HTR-8/SVneo (cell line): ENCODE measurements at places on chromosomes 3 and 15.
A peak's percentile ranks its signal among the peaks of the same experiment; 100 is the strongest.

- DNase-seq = no peak
These were observed 855.7 kb upstream of the DPPA4 start for GRCh38 chr3:110193074-110193473.

GRCh38 chr3:151560738-151561137 lies 99.9 kb upstream of the IGSF10 start:
- no peak for DNase-seq

DNA sequence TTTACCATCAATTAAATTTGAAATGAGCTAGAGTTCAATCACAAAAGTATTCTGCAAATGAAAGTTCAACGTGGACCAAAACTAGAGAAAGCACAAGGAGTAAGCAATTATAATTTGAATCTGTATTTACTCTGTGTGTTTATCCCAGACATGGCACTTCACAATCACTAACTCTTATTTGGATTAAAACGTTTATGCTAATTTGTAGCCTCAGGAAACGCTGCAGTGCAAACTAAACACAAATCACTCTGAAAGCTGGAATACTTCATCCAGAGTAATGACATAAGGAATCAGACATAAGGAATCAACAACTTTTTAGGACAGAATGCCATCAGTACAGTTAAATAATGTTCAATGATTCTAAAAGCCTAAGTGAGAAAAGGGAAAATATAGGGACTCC lies 18.5 kb downstream of the CEP152 start:
- DNase-seq = no peak

DNA sequence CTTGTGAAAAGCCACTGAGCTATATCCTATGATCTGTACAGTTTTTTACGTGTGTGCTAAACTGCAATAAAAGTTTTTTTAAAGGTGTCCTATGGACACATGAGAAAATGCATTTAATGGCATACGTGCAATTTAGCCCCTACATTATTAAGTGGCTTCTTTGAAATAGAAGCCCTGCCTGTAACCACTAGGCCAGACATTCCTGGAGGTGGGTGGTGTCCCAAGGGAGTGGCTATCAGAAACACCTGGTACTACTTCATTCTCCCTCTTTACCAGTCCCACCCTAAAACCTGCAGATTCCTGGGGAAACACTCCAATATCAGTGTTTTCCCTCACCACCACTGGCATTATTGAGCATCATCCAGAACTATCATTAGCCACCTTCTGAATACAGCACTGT lies 100.0 kb downstream of the OXNAD1 start:
- no peak for DNase-seq

GRCh38 chr3:134362221-134362620 lies 12.0 kb downstream of the AMOTL2 start:
- DNase-seq = no peak

- DNase-seq = no peak
These were observed 12.0 kb upstream of the GLCE start for GRCh38 chr15:69148465-69148864.

GRCh38 chr15:33716025-33716424 lies 252.3 kb upstream of the CHRM5 start:
- DNase-seq = no peak

GRCh38 chr15:83565138-83565537 lies 88.8 kb upstream of the ADAMTSL3 start:
- DNase-seq = no peak

- DNase-seq = peak; percentile 57
These were observed 20.3 kb upstream of the CSPG4 start for GRCh38 chr15:75732809-75733451.

DNA sequence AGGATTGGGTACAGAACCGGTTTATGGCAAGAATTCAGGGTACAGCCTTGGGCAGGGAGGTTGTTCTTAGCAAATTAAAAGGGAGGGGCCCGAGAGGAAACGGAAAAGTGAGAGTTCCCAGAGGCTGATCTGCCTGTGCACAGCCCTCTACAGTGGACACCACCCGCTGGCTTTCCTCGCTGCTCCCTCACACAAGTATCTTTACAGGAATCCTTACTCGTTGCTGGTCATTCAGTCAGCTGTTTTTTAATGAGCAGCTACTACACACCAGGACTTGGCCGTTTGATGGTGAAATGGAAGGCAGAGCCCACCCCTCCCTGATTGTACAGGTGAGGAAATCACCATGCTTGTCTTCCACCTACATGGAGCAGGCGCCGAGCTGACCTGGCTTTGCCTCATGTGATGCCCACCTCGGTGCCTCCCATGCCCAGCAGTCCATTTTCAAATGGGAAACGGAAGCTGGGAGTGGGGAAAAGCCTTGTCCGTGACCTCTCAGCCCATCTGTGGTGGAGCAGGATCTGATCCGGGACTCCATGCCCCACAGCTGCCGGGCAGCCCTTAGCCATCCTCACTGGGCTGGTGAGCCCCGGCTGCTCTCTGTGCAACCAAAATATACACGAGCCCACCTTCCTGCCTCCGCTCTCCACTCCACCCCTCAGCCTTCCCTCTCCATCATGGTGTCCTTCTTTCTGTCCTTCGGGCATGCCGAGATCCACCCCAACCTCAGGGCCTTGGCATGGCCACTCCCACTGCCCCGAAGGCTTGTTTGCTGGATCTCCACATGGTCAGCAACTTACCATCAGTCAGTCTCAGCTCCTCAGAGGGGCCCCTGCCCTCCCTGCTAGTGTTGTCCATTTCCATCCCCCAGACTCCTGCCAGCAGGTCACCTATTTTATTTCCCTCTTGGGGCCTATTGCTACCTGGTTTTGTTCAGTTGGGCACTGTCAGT lies 33.3 kb upstream of the FGD5 start:
- no peak for DNase-seq

- no peak for DNase-seq
These were observed 2.0 kb upstream of the PTPN23 start for GRCh38 chr3:47378869-47379268.

- DNase-seq = no peak
These were observed 13.3 kb upstream of the OR5K1 start for GRCh38 chr3:98449606-98450193.

- DNase-seq = peak; percentile 14
These were observed 151.4 kb downstream of the RAP2B start for GRCh38 chr3:153313302-153313965.

GRCh38 chr15:78216276-78217104 lies 17.9 kb downstream of the ACSBG1 start:
- DNase-seq = no peak

- no peak for DNase-seq
These were observed 26.1 kb upstream of the C3orf80 start for GRCh38 chr3:160199108-160199507.

- peak; percentile 63 for DNase-seq
These were observed 35.5 kb upstream of the CGNL1 start for GRCh38 chr15:57340682-57341259.

GRCh38 chr15:66702787-66703539 lies 927 bp downstream of the SMAD6 start:
- no peak for DNase-seq

DNA sequence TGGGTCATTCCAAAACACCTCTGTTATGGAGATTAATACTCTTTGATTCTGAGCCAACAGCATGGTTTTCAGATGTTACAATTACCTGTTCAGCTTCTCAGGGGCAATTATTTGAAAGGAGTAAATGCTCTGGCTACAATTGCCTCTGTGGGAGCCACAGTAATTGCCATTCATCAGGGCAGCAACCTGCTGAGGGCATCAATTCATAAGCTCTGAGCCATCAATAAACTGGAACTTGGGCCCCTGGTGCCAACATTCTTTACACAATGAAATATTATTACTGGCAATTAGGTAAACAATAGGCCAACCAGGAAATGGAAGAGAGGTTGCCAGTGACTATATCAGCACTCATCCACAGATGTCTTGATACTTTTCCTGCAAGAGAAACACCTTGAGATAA lies 660.8 kb downstream of the MECOM start:
- DNase-seq = no peak

DNA sequence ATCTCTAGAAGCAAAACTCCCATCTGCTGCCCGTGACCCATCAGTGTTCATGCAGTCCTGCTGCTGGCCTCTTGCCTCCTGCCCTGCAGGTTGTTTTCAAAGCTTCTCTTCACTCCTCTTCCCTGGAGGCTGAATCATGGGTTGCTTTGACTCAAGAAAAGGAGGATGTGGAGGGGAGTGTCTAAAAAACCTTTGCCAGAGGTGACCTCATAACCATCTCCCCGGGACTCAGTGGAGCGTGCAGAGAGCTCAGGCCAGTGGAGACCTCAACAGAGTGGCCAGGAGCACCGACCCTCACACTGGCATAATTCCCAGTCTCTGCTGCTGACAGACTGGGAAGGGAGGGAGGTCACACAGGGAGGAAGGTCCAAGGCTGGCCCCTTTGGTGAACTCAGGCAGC lies 60.9 kb upstream of the ITGA11 start:
- no peak for DNase-seq

DNA sequence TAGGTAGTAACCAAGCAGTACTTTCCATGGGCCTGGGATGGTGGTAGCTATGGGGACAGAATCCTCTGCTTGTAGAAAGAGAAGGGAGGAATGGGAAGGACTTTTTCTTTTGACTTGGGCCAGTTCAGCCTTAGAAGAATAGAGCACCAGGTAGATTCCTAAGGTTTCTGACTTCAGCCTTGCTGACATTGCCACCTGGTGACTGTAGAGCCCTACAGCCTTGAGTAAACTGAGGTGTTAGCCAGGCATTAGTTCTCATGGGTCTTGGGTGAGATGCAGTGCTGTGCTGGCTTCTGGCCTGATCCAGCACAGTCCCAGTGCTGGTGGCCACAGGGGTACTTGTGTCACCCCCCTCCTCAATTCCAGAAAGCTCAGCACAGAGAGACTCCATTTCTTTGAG lies 171.1 kb downstream of the ZBBX start:
- DNase-seq = no peak

DNA sequence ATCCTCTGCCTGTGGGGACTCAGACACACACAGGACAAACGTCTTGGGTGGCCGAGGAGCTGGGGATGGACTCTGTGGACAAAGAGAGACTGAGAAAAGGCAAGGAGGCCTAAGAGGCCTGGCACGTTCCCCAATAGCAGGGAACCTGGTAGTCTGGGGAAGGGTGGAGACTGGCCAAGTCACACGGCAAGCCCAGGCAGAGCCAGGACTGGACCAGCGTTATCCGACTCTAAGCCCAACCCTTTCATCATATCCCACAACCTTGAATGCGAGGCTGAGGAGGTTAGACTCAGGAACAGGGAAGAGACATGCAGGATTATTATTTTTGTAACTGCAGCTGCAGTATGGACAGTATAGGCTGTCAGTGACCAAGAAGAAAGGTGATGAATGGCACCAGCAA lies 53.4 kb downstream of the SLC6A11 start:
- no peak for DNase-seq

- no peak for DNase-seq
These were observed 89.3 kb downstream of the LRIG1 start for GRCh38 chr3:66411474-66411873.

DNA sequence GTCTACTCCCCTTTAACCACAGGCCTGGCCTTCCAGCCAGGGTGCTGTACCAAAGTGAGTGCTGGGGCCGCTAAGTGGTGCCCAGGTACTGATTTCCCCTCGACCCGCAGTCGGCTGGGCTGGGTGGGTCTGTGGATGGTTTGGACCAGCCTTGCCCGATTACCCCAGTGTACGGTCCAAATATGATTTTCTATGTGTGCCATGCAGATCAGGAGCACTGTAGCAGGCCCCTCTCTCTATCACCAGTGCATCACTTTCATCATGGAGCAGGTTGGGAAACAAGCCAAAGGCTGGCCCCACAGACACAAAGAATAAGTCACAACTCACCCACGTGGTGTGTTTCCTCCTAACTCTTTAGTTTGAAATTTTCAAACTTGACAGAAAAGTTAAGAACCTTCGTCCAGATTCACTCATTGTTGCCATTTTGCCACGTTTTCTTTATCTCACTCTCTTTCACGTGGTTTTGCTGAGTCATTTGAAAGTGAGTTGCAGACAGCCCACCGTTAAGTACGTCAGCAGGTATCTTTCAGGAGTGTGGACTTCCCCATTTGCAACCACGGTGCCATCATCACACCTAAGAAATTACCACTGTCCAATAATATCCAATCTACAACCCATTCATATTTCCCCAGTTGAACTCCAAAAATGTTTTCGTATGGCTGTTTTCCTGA lies 37.0 kb downstream of the ZNF710 start:
- no peak for DNase-seq

- no peak for DNase-seq
These were observed 1.3 kb downstream of the PSMD2 start for GRCh38 chr3:184300378-184300720.

DNA sequence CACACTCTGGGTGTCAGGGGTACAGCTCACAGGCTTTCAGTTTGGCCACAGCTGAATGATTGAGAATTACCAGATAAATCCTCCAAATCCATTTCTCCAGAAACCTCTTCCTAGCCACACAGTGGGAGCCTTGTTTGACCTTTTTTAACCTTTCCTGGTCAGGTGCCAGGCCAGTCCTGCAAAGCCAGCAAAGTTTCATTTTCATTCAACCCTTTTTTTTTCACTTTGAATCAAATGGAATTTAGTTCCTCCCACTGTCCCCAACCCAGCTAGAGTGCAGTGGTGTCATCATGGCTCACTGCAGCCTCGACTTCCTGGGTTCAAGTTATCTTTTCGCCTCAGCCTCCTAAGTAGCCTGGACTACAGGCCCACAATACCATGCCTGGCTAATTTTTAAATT lies 67.8 kb downstream of the NSUN3 start:
- DNase-seq = no peak

GRCh38 chr15:48889925-48890324 lies 12.0 kb downstream of the EID1 start:
- no peak for DNase-seq

DNA sequence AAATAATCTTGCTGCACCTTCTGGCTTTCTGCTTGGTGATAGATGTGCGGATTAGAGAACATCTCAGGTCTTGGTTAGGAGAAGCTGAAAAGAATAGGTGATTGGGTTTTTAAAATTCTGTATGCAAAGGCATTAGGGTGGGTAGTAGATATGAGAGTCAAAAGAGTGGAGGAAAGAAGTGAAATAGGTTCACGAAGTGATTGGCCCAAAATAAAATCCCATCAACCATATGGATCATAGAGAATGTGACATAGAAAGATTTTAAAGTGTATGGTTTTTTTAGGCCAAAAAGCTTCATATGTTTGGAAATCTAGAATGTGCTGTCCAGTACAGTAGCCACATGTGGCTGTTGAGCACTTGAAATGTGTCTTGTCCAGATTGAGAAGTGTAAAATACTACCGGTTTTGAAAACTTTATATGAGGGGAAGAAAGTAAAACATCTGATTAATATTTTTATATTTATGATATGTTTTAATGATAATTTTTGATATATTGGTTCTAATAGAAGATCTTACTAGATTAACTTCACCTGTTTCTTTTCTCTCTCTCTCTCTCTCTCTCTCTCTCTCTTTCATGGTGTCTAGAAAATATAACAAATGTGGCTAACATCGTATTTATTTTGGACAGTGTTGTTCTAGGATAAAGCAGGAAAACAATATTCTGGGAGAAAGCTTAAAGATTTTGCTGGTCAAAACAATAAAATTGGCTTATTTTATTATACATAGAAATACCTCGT lies 2.9 kb downstream of the MBNL1 start:
- DNase-seq = no peak

GRCh38 chr3:85432081-85432480 lies 473.3 kb downstream of the CADM2 start:
- DNase-seq = no peak

GRCh38 chr3:157128771-157129681 lies 30.9 kb downstream of the CCNL1 start:
- DNase-seq = peak; percentile 59
